ENCODE measurements at places on chromosomes 7 and 10.

DNA sequence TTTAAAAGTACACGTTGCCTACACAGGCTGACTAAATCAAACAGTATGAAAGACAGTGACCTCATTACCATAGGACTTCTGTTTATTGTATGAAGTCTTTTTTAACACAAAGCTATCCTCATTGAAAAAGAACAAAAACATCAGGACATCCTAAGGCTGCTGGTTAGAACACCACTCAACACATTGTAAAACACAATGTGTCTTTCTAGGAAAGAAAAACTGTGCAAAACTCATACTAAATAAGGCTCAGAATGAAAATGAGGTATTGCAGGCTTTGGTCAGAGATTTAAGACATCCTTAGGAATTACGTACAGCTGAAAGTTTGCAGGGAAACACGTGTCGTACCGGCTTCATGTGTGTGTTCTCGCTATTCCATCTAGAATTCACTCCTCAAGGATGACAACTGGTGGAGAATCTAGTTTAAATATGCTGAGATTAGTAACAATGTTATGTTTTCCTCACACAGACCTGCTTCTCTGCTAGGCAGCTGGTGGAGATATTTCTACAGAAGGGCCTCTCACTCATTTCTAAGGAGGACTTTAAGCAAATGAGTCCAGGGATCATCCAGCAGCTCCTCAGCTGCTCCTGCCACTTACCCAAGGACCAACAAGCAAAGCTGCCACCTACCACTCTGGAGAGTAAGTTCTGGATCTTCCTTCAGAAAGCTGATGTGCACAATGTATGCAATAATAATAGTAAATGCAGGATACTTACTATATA, 29.3 kb downstream of the SLC39A12 start:
- no peak for DNase-seq

GRCh38 chr7:97007583-97007861, 2.2 kb downstream of the DLX6 start:
- DNase-seq, result no peak

DNA sequence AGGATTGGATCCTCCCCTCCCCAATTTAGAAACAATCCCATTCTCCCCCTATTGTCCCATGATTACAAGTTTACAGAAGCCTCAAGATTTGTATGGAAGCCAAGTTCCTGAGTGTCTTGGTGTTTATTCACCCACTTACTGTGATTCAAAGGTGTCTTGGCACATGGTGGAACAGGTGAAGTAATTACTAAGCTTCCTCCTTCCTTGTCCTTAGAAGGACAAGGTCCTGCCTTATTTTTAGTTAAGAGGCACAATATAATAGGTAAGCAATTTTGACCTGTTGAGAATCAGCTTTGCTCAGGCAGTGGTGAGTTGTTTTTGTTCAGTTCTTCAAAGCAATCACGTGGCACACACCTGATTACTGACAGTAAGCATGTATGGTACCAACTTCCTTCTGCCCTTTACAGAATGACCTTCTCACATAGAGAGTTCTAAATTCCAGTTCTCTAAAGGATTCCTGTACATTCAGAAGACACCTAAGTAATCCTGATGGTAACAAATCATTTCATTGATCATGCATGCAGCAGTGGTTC, 60.7 kb upstream of the SLC13A1 start:
- no peak for DNase-seq

- DNase-seq, result no peak
Observed at GRCh38 chr7:155591055-155591775, 44.9 kb upstream of the CNPY1 start.

DNA sequence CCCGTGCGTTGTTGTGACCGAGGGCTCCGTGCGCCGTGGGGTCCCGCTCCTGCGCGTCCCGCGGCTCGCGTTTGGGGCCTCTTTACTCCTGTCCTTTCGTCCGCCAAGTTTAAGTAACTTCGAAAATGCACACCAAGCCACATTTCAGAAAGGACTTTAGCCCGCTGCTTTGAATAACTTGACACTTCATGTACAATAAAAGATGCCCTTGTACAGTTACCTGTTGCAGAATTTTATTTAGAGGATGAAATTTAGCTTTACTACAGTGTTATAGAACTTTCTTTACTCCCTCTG, 459 bp downstream of the SUGCT start:
- DNase-seq, result no peak

- no peak for DNase-seq
Observed at GRCh38 chr7:28237363-28237762, 56.8 kb upstream of the JAZF1 start.

- DNase-seq, result no peak
Observed at GRCh38 chr10:75405598-75406461, 4.3 kb upstream of the ZNF503 start.

DNA sequence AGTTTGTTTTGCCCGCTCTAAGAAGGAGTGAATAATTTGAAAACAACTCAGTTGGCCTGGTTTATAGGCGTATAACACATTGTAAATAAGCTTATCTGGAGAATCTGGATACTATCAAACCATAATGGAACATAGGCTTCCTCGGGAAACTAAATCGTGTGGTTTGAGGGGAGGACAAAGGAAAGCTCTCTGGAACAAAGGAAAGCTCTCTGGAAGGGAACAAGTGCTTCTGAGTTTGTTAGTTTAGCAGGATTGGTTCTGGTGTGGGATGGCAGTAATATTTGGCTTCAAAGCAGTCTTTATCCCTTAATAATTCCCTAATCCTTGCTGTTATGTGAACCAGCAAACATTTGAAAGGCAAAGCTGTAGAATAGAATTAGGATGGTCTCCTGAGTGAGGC, 15.0 kb upstream of the SLK start:
- DNase-seq, result no peak

GRCh38 chr7:17709599-17709998, 230.7 kb downstream of the SNX13 start:
- DNase-seq, result no peak

- no peak for DNase-seq
Observed at GRCh38 chr7:939843-940242, 14.6 kb downstream of the ADAP1 start.

DNA sequence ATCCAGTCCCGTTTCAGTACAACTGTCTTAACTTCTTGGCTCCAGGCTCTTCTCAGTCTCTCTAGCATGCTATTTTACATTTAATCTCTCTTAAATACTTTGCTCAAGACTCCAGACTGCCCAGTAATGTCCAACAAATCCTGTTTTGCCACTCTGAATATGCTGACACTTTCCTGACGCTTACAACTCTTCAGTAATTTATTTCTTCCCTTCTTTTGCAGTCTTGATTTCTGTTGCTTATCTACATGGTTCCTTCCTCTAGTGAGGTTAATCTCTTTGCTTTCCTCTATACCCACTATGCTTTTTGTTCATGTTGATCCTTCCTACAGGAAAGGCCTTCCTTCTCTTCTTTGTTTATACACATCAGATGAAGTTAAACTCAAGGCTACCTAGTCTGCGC, 23.7 kb downstream of the UMAD1 start:
- no peak for DNase-seq

DNA sequence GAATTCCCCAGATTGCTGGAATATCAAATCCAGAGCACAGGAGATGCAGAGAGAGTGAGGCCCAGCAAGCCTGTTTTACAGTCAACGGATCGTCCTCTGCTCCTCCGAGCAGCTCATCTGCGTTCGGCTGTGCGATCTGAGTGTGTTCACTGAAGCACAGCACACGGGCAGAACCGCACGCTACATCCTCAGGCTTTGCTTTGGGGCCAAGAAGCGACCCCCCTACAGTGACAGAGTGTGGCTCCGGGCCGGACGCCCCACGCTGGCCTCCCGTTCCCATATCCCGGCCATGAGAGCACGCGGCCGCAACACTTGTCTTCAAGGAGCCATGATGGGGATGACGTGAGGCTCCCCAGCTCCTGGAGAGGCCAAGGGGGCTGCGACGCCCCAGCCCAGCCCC, 431.4 kb downstream of the DNAJB6 start:
- no peak for DNase-seq

GRCh38 chr7:74083928-74084721, 521 bp downstream of the LIMK1 start:
- DNase-seq, result peak; percentile 84

DNA sequence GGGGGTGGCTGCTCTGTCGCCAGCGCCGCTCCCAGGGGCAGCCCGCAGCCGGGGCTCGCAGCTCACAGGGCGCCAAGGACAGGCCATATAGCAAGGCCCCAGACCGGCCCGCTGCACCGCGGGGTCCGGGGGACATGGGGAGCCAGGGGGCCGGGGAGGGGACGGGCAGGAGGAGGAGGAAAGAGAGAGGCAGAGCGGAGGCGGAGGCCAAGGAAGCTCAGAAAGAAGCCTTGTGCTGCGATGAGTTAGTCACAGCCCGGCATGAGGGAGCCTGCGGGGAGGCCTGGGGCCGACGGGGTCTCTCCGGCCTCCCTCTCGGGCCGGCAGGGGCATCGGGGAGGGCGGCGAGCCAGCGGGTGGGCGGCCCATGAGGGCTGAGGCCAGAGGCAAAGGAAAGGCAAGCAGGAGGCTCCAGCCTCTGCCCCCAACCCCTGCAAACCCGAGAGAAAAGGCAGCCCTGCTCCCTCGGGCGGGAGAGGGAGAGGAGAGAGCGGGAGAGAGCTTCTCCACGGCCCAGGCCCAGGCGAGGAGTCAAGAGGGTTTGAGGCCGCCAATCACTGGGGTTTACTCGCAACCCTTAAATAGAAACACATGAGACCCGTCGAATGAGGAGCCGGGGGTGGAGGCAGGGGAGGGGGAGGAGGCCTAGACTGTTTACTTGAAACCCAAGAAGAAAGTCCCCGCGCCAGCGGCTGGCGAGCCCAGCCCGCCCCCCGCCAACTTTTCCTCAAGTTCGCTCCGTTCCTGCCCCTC, 167.9 kb downstream of the NEURL1 start:
- peak; percentile 82 for DNase-seq

DNA sequence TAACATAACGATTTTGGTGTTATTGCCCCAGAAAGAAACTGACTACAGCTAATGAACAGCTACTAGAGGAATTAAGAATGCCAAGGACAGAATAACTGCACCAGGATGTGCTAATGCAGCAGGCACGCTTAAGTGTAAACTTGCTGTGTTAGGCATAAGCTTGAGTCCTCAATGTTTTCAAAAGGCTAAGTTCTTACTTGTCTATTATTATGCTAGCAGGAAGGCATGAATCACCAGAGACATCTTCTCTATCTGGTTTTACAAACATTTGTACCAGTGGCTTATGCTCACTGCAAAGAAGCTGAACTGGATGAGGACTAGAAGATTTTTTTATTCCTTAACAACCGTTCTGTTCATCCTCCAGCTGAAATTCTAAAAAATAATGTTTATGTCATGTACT, 1035.3 kb downstream of the NRG3 start:
- DNase-seq, result no peak

GRCh38 chr10:59687657-59688056, 22.0 kb downstream of the SLC16A9 start:
- no peak for DNase-seq

DNA sequence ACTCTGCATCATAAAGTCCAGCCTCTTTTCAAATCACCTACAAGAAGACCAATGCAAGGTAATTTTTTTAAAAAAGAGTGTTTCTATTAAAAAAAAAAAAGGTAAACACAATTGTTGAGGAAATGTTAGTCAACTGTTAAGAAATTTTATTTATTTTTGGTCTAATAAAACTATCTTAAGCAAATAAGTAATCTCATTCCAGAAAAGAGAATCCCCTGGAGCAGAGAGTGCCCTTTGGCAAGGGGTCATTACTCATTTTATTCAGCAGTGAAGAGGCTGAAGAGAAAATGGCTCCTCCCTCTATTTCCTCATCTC, 63.4 kb upstream of the GSDME start:
- DNase-seq, result no peak

- DNase-seq, result no peak
Observed at GRCh38 chr7:157208571-157209413, 70.1 kb downstream of the UBE3C start.

- DNase-seq, result no peak
Observed at GRCh38 chr10:450463-450862, 239.0 kb downstream of the DIP2C start.

DNA sequence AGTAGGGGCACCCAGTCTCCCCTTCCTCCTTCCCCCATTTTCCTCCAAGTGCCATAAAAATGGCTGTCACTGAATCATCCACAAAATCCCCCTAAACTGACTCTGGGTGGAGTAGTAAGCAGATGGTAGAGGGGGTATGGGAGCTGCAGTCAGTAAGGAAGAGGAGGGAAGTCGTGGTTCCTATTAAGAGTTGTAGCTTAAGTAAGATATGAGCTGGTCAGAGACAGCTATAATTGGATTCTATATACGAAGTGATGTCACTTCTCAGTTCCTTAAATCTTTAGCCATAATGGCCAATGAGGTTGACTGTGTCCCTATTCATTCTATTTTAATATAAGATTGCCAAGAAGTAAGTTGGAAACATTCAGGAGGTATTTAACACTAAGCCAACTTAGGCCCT, 131.7 kb downstream of the SLC16A9 start:
- DNase-seq, result no peak

DNA sequence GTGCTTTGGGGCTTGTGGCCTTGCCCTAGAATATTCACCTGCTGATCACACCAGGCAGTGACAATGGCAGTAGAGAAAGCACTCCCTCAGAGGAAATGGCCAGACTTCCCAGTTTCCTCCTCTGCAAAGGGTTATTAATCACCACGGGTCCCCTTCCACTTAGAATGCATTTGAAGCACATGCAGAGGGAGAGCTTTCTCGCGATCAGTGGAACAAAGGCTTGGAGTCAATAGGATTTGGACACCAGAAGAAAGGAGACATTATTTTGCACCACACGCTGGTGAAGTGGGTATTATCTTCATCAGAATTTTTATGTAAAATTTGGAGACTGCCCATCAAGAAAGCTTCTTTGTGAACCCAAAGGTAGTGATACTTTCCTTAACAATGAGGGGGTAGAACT, 35.4 kb upstream of the INHBA start:
- DNase-seq, result no peak

- peak; percentile 37 for DNase-seq
Observed at GRCh38 chr10:103278862-103279298, 1.9 kb downstream of the INA start.

- DNase-seq, result no peak
Observed at GRCh38 chr10:10626734-10627133, 390.9 kb upstream of the CELF2 start.

DNA sequence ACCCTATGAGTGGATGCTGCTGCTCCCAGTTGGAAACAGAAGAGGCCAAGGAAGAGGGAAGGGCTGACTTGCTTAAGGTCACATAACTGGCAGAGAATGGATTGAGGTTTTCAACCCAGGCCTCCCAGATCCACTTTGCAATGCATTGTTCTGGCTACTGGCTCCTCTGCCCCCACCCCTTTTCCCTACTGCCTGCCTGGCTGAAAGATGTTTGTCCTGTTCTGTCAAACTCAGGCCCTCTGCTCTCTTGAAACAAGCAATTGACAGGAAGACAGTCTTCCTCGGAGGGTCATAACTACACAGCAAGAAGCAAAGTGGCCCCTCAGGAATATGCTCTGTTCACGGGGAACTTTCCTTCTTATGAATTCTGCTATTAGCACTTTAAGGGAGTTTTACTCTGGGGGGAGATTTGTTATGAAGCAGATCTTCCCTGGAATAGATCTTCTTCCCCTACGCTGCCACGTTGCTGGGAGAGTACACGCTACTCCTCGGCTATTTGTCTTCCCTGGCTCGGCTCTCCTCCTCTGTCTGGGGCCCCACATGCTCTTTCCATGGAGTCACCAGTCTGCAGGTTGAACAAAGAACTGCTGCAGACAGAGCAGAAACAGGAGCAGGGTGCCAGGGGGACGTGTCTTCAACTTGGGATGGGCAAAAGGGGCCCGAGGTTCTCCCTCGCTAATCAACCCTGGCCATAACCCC, 436.1 kb downstream of the TYW1 start:
- no peak for DNase-seq
